ENCODE measurements at places on chromosomes 11 and 22.
A peak's percentile ranks its signal among the peaks of the same experiment; 100 is the strongest.

GRCh38 chr22:24188705-24189248, 7.5 kb downstream of the SUSD2 start:
- DNase-seq = no peak

GRCh38 chr11:116454020-116454645, 318.7 kb downstream of the BUD13 start:
- DNase-seq = no peak

- no peak for DNase-seq
Observed at GRCh38 chr11:66720223-66720898, 8.7 kb downstream of the SPTBN2 start.

DNA sequence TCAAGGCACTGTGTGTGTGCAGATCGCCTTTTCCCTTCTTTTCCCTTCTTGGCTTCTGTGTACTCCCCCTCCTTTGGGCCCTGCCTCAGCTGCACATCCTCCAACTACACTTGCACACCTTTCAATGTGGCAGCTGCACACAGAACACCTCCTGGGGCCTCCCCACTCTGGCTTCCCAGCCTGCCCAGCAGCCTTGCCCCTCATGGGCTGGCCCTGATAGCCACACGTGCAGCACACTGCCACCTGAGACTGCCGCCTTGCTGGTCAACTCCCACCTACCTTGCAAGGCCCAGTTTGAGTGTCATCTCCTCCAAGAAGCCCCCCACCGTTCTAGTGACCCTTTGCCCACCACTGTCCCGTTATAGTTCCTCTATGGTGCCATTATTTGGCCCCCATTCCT, 77.3 kb upstream of the ARFGAP3 start:
- DNase-seq = no peak

DNA sequence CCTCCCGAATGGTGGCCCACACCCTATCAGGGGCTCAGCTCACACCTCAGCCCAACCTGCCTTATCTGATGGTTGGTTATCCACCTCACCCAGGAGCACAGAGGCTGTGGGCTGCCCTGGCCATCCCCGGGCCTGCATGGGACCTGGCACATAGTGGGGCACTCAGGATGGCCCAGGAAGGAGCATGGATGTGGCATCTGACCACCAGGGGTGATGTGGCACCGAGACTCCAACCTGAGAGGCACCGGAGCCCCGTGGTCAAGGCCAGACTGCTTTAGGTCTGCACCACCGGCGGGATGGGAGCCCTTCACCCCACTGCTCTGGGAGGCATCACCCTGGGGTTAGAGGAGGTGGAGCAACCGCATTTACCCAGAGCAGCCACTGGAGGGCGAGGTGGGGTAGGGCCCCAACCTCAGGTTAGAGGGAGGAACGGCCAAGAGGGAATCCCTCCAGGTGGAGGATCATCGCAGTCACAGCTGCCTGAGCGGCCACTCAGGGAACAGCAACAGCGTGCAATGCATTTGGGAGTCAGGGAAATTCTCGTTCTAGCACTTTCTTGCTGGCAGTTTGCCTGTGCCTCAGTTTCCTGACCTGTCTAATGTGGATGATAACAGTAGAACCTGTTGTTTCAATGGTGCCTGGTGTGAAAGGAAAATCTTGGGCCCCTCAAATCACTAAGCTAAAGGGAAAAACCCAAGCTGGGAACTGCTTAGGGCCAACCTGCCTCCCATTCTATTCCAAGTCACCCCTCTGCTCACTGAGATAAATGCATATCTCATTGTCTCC, 52.9 kb upstream of the CARS1 start:
- peak; percentile 16 for DNase-seq

GRCh38 chr11:67389477-67389876, 2.3 kb upstream of the RAD9A start:
- no peak for DNase-seq

GRCh38 chr11:46557684-46558151, 36.1 kb downstream of the AMBRA1 start:
- DNase-seq = no peak

DNA sequence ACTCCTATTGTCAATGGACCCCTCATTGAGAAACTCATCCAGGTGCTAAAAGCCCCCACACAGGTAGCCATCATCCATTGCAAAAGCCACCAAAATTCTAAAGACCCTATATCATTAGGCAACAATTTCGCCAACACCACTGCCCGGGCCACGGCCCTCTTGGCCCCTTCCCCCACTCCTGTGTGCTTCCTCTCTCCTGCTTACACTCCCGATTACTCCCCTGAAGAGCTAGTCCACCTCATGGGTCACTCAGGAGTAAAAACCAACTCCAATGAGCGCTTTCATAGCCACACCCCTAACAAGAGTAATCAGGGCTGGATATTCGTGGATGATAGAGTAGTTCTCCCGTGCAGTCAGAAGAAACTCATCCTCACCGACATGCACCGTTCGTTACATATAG, 8.9 kb upstream of the OR56A3 start:
- no peak for DNase-seq

- DNase-seq = no peak
Observed at GRCh38 chr11:128964463-128964930, 21.8 kb upstream of the TP53AIP1 start.

- DNase-seq = no peak
Observed at GRCh38 chr11:133832991-133833897, 12.1 kb downstream of the SPATA19 start.

GRCh38 chr11:2390725-2391151, 9.8 kb upstream of the TSSC4 start:
- DNase-seq = no peak

GRCh38 chr22:30863081-30863833, 105.3 kb downstream of the MORC2 start:
- no peak for DNase-seq

GRCh38 chr11:19163617-19164016, 38.2 kb downstream of the CSRP3 start:
- DNase-seq = no peak

- DNase-seq = no peak
Observed at GRCh38 chr22:27531782-27532530, 269.6 kb downstream of the MN1 start.

DNA sequence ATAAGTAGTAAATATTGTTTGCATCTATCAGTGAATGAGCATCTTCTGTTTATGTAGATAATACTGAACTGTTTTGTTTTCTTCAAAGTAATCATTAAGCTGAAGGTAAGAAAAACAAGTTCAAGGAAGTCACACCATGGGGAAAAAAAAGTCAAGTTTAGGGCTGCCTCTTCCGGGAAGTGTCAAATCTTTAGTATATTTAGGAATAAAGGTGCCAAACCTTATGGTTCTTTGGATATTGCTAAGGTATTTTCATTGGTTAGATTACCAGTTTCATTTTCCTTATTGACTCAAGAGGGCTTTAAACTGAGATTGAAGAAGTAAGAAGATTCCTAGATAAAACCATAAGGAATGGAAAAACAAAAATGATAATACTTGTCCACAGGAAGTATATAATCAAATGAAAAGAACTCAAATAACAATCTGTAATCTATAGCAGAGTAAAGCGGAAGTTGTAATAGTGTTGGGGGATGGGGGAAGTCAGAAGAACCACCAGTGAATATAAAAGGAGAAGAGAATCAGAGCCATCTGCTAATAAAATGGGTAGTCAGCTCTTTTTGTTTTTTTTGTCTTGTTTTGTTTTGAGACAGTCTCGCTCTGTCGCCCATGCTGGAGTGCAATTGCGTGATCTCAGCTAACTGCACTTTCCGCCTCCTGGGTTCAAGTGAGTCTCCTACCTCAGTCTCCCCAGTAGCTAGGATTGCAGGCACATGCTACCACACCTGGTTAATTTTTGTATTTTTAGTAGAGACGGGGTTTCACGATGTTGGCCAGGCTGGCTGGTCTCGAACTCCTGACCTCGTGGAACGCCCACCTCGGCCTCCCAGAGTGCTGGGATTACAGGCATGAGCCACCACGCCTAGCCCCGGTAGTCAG, 2.3 kb downstream of the ATM start:
- no peak for DNase-seq

GRCh38 chr11:65425971-65426838, 3.6 kb downstream of the NEAT1 start:
- no peak for DNase-seq

GRCh38 chr22:42399315-42400271, 32.6 kb downstream of the NFAM1 start:
- DNase-seq = no peak

DNA sequence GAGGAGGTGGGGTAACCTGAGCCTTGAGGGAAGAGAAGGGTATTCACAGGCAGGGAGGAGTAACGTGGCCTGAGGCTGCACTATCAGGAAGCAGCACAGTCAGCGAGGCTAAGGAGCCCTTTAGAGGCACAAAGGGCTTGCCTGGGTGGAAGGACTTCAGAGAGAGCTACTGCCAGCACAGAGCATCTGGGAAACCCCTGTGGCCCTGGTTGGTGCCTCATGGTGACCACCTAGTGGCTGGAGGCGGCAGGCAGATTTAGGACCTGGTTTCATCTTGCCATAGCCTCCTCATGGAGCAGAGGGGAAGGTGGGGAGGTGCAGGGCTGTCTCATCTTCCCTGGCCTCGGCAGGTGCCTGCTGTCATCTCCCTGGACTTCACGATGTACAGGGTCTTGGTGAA, 64.5 kb downstream of the MPPED1 start:
- DNase-seq = no peak

- no peak for DNase-seq
Observed at GRCh38 chr11:5038341-5038740, 8.0 kb upstream of the OR52J3 start.

DNA sequence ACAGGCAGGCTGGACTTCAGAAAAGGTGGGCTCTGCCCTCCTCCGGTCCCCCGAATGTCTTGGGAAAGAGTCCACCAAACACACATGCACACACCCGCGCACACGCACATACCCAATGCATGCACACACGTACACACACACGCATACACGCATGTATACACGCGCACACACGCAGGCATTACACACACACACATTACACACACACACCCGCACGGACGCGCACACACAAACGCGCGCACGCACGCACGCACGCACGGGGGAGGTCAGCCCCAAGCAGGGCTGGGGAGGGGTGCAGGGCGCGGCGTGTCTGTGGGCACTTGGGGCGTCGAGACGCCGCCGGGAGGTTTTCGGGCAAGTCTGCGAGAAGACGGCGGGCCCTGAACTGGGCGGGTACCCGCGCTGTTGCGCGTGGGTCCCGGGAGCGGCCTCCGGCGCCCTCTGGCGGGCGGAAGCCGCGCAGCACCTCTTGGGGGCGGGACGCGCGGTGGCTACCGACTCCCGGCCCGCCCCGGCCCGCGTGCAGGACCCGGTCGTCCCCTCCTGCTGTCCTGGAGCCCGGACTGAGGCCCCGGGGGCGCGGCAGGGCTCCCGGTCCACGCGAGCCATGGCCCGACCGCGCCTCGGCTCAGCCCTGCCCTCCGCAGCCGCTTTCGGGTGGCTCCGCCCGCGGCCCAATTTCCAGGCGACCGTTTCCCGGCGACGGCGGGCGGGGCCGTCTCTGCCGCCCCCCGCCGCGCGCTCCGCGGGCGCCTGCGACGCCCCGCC, 3.6 kb downstream of the SEPTIN5 start:
- peak; percentile 68 for DNase-seq

DNA sequence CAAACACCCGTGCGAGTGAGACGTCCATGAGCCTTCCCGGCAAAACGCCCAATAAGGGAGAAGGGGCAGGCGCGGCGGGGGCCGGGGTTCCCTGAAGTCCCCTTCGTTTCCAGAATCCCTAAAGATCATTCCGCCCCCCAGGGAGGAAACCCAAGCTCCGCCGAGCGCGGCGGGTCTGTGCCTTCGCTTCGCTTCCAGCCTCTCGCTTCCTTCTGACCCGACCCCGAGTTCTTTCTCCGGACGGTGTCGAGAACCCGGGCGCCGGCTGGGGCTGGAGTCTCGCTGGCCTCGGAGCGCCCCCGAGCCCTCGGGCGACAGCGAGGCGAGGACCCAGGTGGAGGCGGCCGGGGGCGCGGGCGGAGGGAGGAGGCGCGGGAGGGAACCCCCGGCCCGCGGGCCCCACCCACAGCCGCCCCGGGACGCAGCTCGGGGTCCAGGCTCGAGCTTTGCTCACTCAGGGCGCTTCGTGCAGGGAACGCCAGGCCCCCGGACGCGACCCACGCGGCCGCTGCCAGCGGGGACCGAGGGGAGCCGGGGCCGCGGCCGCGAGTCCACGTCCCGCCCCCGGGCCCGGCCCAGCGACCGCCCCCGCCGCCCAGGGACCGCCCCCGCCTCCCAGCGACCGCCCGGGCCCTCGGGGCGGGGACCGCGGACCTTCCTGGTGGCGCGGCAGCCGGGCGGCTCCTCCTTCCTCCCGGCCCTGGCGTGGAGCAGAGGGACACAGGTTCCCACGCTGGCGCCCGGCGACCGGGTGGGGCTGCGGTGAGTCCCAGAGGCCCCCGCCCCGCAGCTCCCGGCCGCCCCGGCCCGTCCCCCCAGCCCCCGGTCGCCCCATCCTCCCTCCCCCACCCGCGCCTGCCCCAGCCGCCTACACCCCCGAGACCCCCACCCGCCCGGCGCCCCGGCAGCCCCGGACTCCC, at the start of gene PGGHG:
Gene PGGHG (plus strand): TSS at position 649 of the 920 bp plus-strand sequence. CDS start 691 bp downstream, outside the sequence.
- DNase-seq = no peak

- no peak for DNase-seq
Observed at GRCh38 chr11:69921128-69922014, 102.2 kb upstream of the FGF3 start.

GRCh38 chr11:127619946-127620345, 619.4 kb upstream of the KIRREL3 start:
- DNase-seq = no peak

DNA sequence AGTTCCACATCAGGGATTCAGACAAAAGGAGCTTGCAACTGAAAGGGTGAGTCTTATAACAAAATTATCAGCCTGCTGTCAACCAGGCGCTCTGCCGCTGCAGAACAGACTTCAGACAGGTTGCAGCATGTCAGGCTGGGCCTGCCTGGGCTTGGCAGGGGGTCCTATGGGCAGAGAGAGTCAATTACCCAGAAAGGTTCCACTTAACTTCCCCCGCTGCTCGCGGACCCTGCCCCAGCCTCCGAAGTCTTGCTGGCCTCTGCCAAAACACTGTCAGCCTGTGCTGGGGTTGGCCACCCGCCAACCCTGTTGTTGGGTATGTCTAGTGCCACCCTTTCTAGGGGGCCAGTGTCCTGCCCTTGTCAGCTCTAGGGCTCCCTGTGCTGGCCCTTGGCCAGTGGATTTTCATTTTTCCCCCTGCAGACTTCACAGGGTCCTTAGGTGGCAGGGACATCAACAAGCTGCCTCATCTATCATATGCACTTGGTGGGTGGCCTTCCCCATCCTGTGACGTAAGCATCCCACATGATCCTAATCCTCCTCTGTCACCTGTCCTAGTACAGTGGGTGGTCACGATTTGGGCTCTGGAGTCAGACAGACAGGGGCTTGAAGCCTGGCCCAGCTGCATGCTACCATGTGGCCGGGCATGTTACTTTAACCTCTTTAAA, 166.5 kb upstream of the CADM1 start:
- DNase-seq = no peak

GRCh38 chr11:3944198-3944597, 88.7 kb downstream of the STIM1 start:
- DNase-seq = no peak
